ENCODE measurements at places on chromosomes 6 and 20.

DNA sequence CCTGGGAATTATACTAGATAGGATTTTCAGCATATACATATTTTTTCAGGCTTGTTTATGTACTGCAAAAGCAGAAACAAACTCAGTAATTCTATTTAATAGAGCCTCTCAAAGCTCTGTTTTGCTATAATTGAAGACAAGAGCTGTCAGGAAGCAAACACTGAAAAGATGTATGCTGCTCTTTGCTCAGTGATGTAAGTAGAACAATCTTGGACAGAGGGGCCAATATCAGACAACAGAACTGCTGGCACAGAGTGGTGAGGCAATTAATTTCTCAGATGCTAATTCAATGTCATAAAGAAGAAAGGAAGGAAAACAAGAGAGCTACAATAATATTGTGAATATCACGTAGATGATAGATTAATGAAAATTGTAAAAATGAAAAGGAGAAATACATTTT, 663.3 kb upstream of the ADGRB3 start:
- DNase-seq: no peak

DNA sequence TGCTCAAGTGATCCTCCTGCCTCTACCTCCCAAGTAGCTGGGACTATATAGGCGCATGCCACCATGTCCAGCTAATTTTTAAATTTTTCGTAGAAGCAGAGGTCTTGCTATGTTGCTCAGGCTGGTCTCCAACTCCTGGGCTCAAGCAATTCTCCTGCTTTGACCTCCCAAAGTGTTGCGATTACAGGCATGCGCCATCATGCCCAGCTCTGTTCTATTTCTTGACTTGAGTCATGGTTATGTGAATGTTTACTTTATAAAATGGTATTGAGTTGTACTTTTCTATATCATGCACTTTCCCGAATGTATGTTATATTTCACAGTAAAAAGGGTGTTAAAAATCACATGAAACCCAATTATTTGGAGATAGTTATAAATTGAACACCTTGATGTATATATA, 17.3 kb upstream of the ATXN1 start:
- DNase-seq: no peak

GRCh38 chr20:46307139-46307998, 929 bp downstream of the CDH22 start:
- DNase-seq: peak; percentile 73

DNA sequence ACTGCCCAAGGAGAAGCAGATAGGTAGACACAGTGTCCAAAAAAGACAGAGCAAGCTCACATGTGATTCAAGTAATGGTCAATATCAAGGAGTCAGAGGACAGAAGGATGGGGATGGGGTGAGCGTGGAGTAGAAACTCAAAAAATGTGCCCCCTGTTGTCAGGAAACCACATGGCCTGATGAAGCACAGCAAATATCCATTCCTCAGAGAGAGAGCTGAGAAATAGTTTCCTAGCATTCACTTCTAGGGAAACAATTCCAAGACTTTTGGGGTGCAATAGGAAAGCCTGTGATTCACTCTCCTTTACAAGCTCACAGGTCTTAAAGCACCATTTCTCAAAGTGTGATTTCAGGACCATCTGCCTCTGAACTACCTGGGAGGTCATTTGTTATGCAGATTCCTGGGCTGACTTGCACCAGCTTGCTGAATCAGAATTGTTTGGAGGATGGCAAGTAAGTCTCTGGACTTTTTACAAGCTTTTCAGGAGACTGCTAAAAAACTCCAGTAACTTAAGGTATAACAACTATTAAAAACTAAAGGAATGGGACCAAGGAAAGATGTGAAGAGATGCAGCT, 432.8 kb downstream of the HDGFL1 start:
- DNase-seq: no peak

GRCh38 chr6:109800771-109801170, 109.7 kb downstream of the FIG4 start:
- DNase-seq: no peak

- DNase-seq: no peak
These were observed 951.3 kb downstream of the EPHA7 start for GRCh38 chr6:92468066-92468465.

- no peak for DNase-seq
These were observed 291.0 kb downstream of the ZFAND3 start for GRCh38 chr6:38110481-38110971.

DNA sequence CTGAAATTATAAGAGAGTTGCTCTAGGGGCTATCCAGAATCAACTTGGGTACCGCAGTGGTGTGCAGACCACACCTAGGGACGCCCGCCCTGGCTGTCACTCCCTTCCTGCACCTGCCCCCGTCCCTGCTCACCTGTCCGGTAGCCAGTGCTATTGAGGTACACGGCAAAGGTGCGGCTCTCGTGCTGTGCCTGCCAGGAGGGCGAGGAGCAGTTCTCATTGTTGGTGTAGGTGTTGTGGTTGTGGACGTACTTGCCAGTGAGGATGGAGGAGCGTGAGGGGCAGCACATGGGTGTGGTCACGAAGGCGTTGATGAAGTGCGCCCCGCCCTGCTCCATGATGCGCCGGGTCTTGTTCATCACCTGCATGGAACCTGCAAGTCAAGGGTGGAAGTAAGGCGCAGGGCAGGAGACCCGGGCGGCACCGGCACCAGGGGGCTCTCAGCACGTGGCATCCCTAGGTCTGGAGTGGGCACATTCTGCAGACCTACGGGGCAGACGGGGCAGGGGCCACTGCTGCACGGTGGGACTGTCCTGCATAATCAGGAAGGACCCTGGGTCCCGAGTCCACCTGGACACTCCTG, 48.6 kb downstream of the SULF2 start:
- DNase-seq: no peak

All from RPMI8226 (cell line).